Skin of body (tissue), 3 donors: ENCODE measurements at places on chromosomes 1 and 21. TPM values are rescaled to one million over a fixed set of nuclear protein-coding genes. Genes with fewer than 3 reads are reported as not detected.

- no peak for DNase-seq
Observed at GRCh38 chr1:226608699-226609505, 60.3 kb downstream of the STUM start.

DNA sequence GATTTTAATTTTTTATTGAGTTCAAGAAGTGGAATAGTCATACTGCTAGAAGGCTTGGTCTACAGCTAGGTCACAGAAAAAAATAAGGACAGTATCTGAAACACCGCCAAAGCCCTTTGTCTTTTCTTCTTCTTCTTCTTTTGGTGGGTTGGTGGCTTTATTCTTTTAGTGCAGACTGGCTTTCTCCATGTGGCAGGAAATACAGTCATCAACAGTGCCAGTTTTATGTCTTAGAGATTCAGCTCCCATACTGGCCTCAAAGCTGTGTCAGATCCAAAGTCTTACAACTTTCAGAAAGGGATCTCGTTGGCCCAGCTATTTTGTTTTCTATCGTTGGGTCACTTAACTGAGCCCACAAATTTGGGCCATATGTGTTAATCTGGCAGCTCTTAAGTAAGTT, 58.2 kb downstream of the FNBP1L start:
- DNase-seq, result no peak

- DNase-seq, result no peak
Observed at GRCh38 chr1:6580119-6580592, 362 bp downstream of the ZBTB48 start.

DNA sequence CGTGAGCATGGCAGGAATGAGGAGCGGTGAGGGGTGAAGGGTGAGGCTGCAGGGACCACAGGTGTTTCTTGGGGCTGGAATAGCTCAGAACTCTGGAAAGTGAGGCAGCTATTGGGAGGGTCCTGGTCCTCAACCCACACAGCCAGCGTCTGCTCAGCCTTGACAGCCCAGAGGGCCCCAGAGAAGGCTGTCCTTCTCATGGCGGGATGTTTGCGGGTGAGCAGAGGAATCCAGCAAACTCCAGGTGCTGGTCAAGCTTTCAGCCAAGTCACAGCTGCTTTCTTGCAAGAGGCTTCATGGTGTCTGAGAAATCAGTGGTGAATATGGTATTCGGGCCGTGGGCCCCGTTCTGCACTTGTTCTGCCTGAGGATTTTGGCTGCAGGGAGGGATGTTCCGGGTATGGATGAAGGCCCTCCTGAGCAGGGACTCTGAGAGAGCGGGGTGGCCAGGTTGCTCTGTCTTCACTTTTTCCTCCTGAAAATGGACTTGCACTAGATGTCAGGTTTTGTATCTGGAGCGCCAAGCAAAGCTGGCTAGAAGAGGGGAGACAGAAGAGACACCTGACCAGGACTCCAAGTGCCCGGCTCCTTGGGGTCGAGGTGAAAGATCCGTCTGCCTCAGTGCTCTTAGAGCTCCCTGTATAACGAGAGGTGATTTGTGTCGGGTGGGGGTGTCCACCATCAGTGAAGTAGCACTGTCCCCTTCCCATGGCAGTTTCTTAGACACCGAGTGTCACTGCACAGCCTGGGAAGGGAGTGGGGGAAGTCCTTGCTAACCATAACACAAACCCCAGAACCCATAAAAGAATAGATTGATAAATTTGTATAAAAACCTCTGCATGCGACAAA, 139.9 kb downstream of the PEX14 start:
- DNase-seq, result no peak

GRCh38 chr1:35745124-35745730, 24.6 kb downstream of the CLSPN start:
- DNase-seq, result no peak

DNA sequence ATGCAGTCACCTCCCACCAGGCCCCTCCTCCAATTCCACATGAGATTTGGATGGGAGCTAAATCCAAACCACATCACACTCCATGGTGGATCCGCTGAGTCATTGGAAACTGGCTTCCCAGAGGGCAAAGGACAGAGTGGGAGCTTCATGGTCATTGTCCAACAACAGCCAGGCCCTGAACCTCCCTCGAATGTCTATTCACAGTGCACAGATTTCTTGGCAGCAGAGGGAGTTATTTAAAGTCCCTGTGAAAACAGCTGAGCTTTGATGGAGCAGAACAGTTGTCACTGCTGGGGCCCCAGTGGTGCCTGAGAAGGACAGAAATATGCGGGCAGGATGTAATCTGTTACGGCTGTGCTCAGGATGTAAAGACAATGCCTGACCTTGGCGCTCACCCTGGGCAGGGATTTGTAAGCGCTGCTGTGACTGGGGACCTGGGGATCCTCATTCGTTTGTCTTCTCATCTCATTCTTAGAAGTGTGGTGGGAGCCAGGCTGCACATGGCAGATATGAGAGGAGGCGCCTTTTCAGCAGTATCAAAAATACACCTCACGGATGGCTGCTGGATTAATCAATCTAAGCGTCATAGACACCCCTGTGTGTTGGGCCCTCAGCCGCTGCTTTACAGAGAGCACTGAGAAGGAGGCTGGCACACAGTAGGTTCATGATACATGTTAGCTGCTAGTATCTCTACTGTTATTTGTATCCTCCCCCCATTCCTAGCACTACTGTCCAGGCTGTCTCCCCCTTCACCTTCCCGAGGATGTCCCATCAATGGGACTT, 439.4 kb downstream of the PTPRU start:
- DNase-seq, result peak; percentile 4

DNA sequence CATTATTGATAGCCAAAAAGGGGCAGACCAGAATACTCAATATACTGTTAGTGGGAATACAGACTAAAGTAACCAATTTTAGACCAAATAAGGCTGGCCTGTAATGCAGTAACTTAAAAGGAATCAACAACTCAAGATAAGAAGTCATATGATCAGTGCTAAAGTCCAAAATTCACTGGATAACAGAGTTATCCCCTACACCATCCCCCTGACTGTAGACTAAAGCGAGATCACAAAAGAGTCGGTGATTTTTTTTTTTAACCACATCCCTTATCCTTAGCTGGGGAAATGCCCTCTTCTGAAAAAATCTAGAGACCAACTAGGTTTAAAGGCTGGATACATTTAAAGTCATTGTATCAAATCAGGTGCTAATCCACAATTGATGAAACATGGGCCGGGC, 7.7 kb downstream of the UBR4 start:
- no peak for DNase-seq

GRCh38 chr1:163504331-163504978, 182.7 kb downstream of the NUF2 start:
- no peak for DNase-seq

- no peak for DNase-seq
Observed at GRCh38 chr1:230612651-230613050, 29.6 kb upstream of the COG2 start.

DNA sequence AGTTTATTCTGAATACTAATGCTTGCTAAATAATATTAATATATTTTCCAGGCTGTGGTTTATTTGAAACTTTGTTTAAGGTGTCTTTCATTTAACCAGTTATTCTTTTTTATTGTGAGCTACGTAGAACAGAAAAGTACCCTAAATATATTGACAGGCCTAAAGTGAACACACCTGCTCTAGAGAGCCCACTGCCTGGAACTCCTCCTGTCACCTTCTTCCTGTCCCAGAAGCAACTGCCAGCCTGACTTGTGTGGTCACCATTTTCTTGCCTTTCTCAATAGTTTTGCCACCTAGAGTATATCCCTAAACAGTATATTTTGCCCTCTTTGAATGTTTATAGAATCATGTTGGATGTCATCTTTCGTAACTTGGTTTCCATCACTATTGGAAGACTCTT, 48.5 kb downstream of the SCCPDH start:
- no peak for DNase-seq

DNA sequence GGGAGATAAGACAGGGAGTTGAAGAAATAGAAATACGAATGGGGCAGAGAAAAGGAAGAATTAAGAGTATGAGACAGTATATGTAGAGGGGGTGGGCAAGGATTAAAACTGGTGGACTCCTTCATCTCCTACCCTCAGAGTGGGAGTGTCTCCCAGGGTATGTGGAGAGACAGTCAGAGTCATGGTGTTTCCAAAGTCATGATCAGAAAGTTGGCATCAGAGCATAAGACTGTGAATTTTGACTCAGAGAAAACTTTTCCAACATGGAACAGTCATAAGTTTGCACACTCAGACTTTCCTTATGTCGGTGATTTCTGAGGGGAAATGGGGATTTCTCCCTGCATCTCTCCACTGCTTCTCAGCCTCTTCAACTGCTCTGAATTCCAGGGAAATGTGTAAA, 2.4 kb downstream of the CD84 start:
- no peak for DNase-seq

- no peak for DNase-seq
Observed at GRCh38 chr1:10620776-10621175, 146.0 kb downstream of the PEX14 start.

- DNase-seq, result no peak
Observed at GRCh38 chr1:202812176-202813026, 1.6 kb downstream of the PCAT6 start.

DNA sequence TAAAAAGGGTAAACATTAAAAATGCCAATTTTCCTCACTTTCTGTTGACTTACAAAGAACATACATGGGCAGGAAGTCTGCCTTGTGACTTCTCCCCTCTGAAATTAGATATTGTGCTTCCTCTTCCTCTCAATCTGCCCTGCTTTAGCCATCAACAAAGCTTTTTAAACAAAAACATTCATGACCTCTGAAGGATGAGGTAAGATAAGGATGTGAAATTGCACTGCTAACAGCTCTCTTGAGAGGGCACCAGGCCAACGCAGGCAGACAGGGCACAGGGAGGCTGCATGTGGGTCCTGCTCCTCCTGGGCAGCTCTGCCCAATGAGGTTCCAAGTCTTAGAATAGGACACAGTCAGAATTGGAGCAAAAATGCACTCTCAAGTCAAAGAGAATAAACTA, 62.1 kb downstream of the DEGS1 start:
- DNase-seq, result peak; percentile 42

ST7L gene
- total RNA-seq, result 20.9 TPM

OR2T33 gene
- not detected for total RNA-seq

AMY1B gene
- total RNA-seq, result not detected

MXRA8 gene
- total RNA-seq, result 59.7 TPM

NFASC gene
- 1.4 TPM for total RNA-seq

KIAA0040 gene
- 8.7 TPM for total RNA-seq

TSSK3 gene
- 0.89 TPM for total RNA-seq

TMEM39B gene
- total RNA-seq, result 4.7 TPM

CCDC185 gene
- not detected for total RNA-seq

RRAGC gene
- total RNA-seq, result 26.8 TPM

GIPC2 gene
- 2.3 TPM for total RNA-seq

SLAMF9 gene
- total RNA-seq, result not detected

ECE1 gene
- 33.1 TPM for total RNA-seq
